ENCODE measurements at places on chromosomes 5 and 9.

DNA sequence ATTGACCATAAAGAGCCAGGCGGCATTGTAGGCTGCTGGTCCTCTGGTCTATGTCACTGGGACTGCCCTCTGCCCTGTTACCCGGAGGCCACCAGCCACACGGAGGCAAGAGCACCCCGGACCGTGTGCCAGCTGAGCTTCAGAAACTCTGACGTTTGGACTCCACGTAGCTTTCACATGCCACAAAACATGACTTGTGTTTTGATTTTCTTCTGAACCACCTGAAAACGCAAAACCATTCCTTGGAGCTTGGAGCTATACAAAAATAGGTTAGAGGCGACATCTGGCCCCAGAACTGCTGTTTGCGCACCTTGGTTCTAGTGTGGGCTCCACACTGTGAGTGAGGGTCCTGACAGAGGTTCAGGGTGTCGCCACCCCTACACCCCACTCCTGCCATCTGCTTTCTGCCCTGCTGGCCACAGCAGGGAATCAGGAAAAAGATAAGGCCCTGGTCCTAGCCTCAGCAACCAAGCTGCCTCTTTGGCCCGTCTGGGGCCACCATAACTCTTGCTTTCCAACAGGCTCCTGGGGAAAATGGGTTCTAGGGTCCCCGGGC is 151.3 kb upstream of the IRX2 start:
- DNase-seq: no peak

GRCh38 chr5:5558638-5559527 is 136.4 kb downstream of the ICE1 start:
- DNase-seq: no peak

DNA sequence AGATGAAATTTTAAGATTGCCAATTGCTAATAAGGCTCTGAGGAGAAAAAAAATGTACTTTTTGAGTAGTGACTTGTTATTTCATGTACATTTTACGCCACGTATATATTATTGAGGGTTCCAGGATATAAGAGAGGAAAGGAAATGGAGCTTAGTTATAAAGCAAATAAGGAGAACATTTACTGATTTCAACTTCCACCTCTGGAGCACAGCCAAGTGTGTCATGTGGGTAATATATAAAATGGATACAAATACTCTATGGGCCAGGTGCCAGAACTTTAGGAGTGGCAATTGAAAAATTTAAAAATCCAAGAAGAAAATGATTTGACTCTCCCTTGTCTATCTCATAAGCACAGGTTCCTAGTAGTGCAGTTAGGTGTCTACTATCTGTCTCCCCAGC is 45.0 kb upstream of the VLDLR start:
- no peak for DNase-seq

GRCh38 chr5:179923436-179923835 is 15.7 kb upstream of the TBC1D9B start:
- DNase-seq: peak; percentile 99

GRCh38 chr5:89721353-89721752 is 688.2 kb downstream of the CETN3 start:
- DNase-seq: no peak

DNA sequence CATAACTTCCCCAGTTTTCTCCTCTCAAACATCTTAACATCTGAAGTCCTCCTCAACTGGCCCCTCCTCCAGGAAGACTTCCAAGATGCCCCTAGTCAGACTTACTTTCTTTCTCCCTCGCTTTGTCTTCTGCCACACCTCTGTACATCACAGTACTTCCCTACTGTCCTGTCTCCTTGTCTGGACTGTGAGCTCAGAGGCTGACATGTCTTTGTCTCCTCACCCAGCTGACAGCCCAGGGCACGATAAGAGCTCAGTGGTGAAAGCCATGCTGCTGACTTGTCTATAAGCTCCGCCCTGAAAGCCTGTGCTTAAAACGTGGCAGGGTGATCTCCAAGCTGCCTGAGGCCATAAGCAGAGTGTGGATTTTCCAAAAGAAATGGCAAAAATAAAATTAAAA is 33.0 kb upstream of the SLC25A51 start:
- no peak for DNase-seq

DNA sequence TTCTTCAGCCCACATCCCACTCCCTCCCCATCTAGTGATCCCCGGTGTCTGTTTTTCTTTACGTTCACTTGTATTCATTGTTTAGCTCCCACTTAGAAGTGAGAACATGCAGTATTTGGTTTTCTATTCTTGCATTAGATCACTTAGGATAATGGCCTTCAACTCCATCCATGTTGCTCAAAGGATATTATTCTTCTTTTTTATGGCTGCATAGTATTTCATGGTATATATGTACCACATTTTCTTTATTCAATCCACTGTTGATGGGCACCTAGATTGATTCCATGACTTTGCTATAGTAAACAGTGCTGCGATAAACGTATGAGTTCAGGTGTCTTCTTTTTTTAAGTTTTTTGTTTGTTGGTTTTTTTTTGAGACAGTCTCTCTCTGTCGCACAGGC is 29.1 kb upstream of the CCNB1 start:
- no peak for DNase-seq

- DNase-seq: no peak
Measured at GRCh38 chr9:111915425-111915758, 18.8 kb downstream of the UGCG start.

GRCh38 chr5:57332361-57332760 is 150.2 kb downstream of the ACTBL2 start:
- DNase-seq: no peak

DNA sequence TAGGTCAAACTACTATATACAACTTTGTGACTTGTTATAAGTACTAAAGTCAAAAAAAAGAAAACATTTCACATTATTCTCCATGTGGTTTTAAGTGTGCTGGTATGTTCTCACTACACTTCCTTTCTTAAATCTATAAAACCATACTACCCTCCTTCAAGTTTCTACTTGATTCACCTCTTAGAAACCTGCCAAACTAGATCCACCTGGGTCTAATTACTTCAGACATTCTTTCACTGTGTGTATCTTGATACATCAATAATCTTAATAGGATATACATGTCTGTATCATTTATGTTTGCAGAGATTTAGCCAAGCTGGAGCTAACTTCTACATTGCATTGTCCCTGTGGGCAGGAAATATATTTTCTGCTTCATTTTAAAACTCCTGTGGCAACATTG is 1012.6 kb downstream of the EFNA5 start:
- no peak for DNase-seq

GRCh38 chr5:117359895-117360294 is 785.3 kb upstream of the SEMA6A start:
- no peak for DNase-seq

DNA sequence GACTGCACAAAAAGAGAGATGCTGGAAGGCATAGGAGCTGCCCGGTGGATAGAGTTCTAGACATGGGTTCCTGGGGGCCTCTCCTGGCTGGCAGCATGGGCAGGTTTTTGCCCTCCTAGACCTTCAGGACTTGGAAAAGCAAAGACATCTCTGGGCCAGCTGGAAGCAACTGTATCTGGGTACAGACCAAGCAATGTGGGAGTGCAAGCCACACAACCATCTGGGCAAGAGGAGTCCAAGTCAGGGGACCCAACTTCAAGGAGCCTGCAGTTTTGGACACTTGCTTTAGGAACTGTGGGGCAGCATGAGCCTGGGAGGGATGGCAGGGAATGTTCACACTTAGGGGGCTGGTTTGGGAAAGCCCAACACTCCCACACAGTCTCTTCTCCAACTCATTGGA is 323.3 kb downstream of the GADD45G start:
- no peak for DNase-seq

GRCh38 chr5:130651440-130651839 is 513.6 kb downstream of the HINT1 start:
- no peak for DNase-seq

DNA sequence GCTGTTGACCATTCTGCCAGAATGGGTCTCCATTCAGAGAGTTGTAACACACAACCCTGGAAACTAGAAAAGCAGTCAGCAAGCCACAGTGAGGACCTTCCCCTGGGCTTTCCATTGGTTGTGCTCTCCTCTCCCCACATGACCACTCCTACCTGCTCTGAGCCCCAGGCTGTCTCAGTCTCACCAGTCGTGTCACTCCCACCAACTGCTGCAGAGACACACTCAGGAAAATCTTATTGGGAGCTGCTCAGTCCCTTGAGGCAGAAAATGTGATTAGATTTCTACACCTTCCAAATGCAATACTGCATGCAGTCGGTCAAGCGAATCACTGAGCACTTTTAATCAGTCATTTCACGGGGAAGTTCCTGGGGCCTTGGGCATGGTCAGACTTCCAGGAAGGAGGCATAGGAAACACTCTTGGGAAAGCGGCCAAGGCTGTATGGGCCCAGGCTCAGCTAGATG is 284.2 kb upstream of the NMUR2 start:
- DNase-seq: no peak

DNA sequence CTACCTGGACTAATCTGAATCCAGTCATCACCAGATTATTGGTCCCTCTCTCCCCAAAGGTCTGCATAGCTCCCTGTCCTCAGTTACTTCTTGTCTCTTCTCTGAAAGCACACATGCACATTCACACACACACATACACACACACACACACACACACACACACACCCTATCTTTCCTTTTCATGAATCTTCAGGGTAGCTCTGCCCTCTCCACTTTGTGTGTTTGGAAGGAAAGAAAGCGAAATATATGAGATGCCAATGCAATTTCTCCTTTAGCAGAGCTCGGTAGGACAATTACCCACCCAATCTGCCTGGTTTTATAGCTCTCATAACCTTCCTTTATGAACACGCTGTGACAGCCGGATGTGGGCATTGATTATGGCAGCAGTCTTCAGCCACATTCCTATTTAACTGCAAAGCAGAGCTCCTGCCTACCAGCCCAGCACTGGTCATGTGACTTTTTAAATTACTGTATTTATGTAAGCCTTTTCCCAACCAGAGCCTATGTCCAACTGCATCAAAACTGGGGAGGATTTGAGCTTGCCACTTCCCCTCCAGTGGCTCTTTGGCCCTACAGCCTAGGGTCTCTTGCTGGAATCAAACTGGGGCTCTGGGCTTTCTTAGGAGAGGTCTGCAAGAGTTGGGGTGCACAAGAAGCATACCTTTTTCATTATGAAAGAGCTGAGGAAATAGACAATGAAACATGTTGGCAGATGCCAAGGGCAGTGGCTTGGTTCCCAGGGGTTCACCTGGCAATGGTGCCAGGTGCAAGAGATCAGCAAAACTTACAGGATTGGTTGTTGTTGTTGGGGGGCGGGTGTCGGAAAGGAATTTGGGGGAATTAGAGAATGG is 20.8 kb upstream of the MATR3 start:
- DNase-seq: peak; percentile 88

- no peak for DNase-seq
Measured at GRCh38 chr5:90888511-90889324, 330.1 kb downstream of the ADGRV1 start.

DNA sequence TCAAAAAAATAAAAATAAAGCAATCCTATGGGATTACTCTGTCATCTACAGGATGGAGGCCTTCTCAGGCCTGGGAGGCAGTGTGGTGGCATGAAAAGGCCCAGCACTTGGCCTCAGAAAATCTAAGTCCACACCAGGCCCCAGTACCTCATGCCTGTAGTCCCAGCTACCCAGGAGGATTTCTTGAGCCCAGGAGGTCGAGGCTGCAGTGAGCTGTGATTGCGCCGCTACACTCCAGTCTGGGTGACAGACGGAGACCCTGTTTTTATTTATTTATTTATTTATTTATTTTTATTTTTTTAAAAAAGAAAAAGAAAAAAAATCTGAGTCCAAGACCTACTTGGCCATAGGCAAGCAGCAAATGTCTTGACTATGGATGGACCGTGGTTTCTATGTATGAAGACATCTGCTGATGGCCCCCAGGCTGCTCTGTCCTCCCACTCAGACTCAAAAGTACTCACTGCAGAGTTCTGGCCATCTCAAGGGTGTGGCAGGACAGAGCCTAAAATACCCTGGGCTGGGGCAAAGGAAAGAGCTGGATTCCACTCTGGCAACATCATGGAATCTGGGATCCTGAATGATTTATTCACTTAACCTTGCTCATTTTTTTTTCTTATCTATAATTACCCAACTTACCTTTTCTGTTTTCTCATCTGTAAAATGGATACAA is 55.0 kb downstream of the ARHGEF37 start:
- DNase-seq: no peak

GRCh38 chr9:130884542-130885483 is 11.8 kb downstream of the QRFP start:
- no peak for DNase-seq

- peak; percentile 64 for DNase-seq
Measured at GRCh38 chr5:100789694-100790093, 113.4 kb downstream of the ST8SIA4 start.

DNA sequence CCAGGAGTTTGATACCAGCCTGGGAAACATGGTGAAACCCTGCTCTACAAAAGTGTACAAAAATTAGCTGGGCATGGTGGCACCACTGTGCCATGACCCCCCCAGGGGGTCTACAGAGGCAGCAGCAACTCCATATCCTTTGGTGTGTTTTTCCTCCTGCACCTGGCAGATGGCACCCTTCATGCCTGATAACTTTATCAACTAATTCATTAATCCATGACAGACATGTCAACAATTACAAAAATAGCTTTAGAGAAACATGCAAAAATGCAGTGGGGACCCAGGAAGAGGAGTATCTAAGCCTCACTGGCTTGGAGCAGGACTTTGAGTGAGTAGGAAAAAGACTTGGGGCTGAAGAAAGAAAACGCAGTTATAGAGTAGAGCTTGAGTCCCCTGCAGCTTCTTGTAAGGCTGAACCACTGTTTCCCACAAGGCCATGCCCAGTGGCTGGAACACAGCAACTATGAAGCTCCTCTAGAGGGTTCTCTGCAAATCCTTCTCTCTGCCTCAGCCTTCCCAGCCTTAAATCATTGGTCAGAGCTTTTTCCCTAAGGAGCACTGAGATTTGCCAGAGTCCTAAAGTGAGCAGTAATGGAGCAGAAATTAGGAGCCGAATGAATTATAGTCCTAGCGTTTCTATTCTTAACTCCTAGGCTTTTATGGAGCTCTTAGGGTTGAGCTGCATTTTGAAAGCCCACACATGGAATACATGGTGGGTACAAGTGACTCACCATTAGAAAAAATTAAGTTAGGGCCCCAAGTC is 25.5 kb upstream of the B4GALT1 start:
- DNase-seq: no peak

- peak; percentile 23 for DNase-seq
Measured at GRCh38 chr9:98707166-98708102, 1.3 kb downstream of the GABBR2 start.

DNA sequence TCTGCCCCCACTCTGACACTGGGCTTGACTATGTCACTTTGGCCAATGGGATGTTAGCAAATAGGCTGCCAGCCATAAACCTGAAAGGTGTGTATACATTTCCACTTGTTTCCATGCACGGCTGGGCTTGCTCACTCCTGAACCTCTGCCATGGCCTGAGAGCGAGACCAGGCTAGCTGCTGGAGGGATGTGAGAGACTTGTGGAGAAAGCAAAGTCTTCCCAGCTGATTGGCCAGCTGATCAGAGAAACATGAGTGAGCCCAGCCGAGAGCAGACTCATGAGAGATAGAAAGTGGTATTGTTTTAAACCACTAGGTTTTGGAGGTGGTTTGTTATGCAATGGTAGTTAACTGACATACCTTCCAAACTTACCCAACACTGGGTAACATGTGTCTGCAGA is 13.9 kb downstream of the FAM193B start:
- DNase-seq: peak; percentile 44

- DNase-seq: no peak
Measured at GRCh38 chr9:4164356-4164755, 135.5 kb downstream of the GLIS3 start.

- peak; percentile 28 for DNase-seq
Measured at GRCh38 chr5:142783601-142784341, 13.6 kb downstream of the ARHGAP26 start.

- no peak for DNase-seq
Measured at GRCh38 chr5:2415678-2416077, 335.8 kb downstream of the IRX2 start.
